ENCODE measurements at places on chromosomes 7 and 10. TPM values are rescaled to one million over a fixed set of nuclear protein-coding genes. Genes with fewer than 3 reads are reported as not detected.

Gene KCNH2
- total RNA-seq, result 6.4 TPM

Gene CYP2C19
- 6.1 TPM for total RNA-seq

Gene PRLHR
- 23.1 TPM for total RNA-seq

Gene NUDT5
- total RNA-seq, result 30.7 TPM

Gene PAX4
- total RNA-seq, result not detected

Gene PYROXD2
- total RNA-seq, result 7.1 TPM

Gene EBF3
- 10.6 TPM for total RNA-seq

Gene KIFBP
- 25.8 TPM for total RNA-seq

Gene TAS2R41
- total RNA-seq, result not detected

Gene ASB10
- not detected for total RNA-seq

Gene ICA1
- total RNA-seq, result 25.5 TPM

Gene NUDT13
- total RNA-seq, result 2.9 TPM

Gene C10orf71
- total RNA-seq, result not detected

Gene ACBD5
- 12.3 TPM for total RNA-seq

Gene NEUROD6
- not detected for total RNA-seq

Gene C10orf62
- total RNA-seq, result not detected

Gene CALML5
- total RNA-seq, result 102 TPM

Gene COL28A1
- total RNA-seq, result 5.4 TPM

Gene PNLIP
- total RNA-seq, result not detected

Gene STK32C
- total RNA-seq, result 4.7 TPM

Gene OR6B1
- not detected for total RNA-seq

Measured in vagina (tissue), 2 donors.